Calu3 (cell line): ENCODE measurements at places on chromosomes 16 and 17. TPM values are rescaled to one million over a fixed set of nuclear protein-coding genes. Genes with fewer than 3 reads are reported as not detected.
A peak's percentile ranks its signal among the peaks of the same experiment; 100 is the strongest.

Gene SPNS2
- total RNA-seq = 63.4 and 104 TPM in 2 replicates

DNA sequence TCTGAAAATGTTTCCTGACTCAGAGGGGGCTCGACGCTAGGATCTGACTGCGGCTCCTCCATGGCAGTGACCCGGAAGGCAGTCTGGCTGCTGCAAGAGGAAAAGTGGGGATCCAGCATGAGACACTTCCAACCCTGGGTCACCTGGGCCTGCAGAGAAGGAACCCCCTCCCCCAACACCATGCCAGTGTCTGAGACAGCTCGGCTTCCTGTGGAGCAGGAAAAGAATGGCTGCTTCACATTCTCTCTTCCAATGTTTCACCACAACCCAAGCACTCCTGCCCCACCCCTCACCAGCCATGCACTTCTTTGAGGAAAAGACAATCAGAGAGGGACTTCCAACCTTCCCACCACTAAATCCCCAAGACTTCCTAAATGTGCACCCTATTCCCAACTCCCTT is 10.8 kb downstream of the TP53 start:
- H3K36me3 ChIP-seq = peaks cover 52% of the 10 kb centered on the region
- no peak overlapping the region for H3K27ac ChIP-seq
- H3K4me1 ChIP-seq = no peaks in the 10 kb centered on the region
- no peak overlapping the region for H3K4me3 ChIP-seq
- DNase-seq = no peak

DNA sequence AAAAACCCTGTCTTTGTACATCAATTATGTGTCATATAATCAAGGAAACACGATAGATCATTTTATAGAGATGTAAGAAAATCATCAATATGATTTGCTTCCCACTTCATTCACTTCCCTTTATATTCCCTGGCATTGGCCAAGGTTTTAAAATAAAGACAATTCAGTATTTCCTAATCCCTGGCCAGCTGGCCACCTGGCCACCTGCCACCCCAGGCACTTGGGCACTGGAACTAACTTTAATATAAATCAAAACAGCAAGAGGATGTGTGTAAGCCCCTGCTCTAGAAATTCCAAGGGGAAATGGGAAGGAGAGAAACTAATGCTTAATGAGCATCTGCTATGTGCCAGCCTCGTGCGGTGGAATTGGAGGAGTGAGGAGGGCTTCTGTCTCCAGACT is 58.6 kb upstream of the TOB1 start:
- no peak overlapping the region for H3K4me3 ChIP-seq
- no peak overlapping the region for H3K27ac ChIP-seq
- peaks cover 31% of the 10 kb centered on the region for H3K4me1 ChIP-seq

GRCh38 chr16:85782451-85782850 is 16.9 kb downstream of the EMC8 start:
- H3K27me3 ChIP-seq = no peaks in the 10 kb centered on the region
- H3K27ac ChIP-seq = no peak overlapping the region
- H3K4me3 ChIP-seq = no peak overlapping the region
- peaks cover 7% of the 10 kb centered on the region for H3K4me1 ChIP-seq
- no peak for DNase-seq
- H3K36me3 ChIP-seq = peaks cover 29% of the 10 kb centered on the region

Gene CARD14
- total RNA-seq = 5.9 and 7.4 TPM in 2 replicates

DNA sequence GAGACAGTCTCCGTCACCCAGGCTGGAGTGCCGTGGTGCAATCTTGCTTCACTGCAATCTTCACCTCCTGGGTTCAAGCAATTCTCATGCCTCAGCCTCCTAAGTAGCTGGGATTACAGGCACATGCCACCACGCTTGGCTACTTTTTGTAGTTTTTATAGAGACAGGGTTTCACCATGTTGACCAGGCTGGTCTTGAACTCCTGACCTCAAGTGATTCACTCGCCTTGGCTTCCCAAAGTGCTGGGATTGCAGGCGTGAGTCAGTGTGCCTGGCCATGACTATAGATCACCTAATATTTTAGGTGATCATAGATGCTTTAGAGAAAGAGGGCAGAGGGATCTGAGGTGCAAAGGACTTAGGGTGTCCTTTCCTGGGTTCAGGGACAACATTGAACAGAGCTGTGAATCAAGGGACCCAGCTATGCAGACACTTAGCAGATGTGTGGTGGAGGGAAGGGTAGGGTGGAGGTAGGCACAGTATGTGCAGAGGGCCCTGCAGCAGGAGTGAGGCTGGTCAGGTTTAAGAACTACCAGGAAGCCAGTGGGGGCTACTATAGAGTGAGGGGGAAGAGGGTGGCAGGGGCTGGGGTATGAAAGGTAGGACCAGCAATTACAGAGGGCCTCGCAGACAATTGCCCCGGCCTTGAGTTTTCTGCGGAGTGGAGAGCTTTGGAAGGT is 116.5 kb downstream of the CMIP start:
- peaks cover 12% of the 10 kb centered on the region for H3K36me3 ChIP-seq
- no peak overlapping the region for H3K27ac ChIP-seq
- H3K4me1 ChIP-seq = peaks cover 57% of the 10 kb centered on the region
- H3K27me3 ChIP-seq = no peaks in the 10 kb centered on the region

DNA sequence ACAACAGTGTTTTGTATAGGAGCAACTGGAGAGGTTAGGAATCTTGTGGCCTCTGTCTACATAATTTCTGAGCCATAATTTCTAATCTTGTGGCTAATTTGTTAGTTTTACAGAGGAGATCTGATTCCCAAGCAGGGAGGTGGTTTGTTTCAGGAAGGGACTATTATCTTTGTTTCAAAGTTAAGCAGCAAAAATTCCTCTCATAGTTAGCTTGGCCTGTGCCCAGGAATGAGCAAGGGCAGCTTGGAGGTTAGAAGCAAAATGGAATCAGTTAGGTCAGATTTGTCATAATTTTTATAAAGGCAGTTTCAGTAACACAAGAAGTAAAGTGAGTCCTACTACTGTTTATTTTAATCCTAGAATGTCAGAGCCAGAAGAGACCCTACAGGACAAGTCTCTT is 2.0 kb upstream of the RDM1 start:
- no peak overlapping the region for H3K4me3 ChIP-seq
- peaks cover 10% of the 10 kb centered on the region for H3K36me3 ChIP-seq
- no peak for DNase-seq
- H3K4me1 ChIP-seq = no peaks in the 10 kb centered on the region
- no peak overlapping the region for H3K27ac ChIP-seq

Gene CD300LB
- not detected in 2 replicates for total RNA-seq

DNA sequence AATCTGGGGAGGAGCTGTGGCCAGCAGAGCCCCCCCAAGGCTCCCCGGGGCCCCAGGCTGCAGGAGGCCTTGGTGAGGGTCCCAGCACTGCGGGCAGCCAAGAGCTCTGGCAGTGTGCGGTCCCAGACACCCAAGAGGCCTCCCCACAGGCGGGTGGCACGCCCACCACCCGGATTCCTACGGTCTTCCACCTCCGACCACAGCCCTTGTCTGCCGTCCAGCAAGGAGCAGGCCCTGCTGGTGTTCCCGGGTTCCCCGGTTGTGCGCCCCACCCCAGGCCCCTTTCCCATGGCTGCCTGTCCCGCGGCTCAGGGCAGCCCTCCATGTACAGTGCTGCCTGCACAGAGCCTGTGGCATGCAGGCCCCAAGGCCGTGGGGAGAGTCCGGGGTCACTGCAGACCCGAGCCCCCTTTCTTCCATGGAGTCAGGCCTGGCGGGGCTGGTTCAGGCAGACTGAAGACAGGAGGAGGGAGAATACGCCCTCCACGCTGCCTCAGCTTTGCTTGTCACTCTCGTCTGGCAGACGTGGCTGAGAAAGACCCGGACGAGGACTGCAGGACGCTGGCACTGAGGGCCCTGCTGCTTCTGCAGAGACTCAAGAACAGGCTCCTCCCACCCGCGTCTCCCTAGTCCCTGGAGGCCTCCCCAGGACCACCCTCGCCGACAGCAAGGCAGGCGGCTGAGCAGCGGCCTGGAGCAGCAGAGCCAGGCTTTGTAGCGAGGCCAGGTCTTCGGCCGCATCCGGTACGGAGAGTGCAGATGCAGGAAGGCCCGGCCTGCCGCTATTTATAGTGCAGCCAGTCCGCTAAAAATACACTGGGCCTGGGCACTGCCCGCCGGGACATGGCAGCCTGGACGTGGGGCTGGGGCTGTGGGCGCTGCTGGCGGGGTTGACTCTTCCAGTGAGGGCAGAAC is 16.4 kb downstream of the TELO2 start:
- H3K4me1 ChIP-seq = no peaks in the 10 kb centered on the region
- no peak for DNase-seq
- H3K27me3 ChIP-seq = no peaks in the 10 kb centered on the region
- no peak overlapping the region for H3K4me3 ChIP-seq
- H3K36me3 ChIP-seq = peaks cover 62% of the 10 kb centered on the region
- H3K27ac ChIP-seq = no peak overlapping the region

DNA sequence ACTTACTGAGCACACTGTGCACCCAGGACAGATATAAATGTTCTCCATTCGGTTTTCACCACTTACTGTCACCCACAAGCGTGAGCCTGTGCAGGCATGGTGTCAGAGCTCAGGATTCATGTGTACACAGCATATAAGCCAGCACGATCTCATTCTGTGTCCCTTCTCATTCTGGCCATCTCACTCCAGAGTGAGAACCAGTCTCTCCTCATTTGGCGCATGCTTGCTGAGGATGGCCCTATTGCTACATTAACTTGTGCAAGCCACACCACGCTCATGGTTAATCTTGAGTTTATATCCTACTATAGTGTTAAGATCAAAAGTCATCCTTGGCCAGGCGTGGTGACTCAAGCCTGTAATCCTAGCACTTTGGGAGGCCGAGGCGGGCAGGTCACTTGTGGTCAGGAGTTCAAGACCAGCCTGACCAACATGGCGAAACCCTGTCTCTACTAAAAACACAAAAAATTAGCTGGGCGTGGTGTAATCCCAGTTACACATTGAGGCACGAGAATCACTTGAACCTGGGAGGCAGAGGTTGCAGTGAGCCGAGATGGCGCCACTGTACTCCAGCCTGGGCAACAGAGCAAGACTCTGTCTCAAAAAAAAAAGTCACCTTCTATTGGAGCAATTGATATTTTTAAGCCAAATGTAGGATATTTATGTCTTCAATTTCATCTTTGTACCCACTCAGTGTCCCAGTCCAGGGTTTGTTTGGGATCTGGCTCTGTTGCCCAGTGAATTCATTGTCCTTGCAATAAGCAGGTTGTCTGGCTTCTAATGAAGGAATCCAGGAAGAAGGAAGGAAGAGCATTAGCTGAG is 20.9 kb downstream of the SOCS1 start:
- H3K36me3 ChIP-seq = no peaks in the 10 kb centered on the region
- H3K27ac ChIP-seq = no peak overlapping the region
- no peak for DNase-seq
- peaks cover 20% of the 10 kb centered on the region for H3K4me1 ChIP-seq

- H3K36me3 ChIP-seq = peaks cover 17% of the 10 kb centered on the region
- H3K4me1 ChIP-seq = no peaks in the 10 kb centered on the region
- no peaks in the 10 kb centered on the region for H3K27me3 ChIP-seq
- no peak overlapping the region for H3K27ac ChIP-seq
- DNase-seq = peak; percentile 63
Measured at GRCh38 chr17:3012926-3013581, 50.4 kb downstream of the OR1D5 start.

Gene C17orf50
- total RNA-seq = not detected in 2 replicates

DNA sequence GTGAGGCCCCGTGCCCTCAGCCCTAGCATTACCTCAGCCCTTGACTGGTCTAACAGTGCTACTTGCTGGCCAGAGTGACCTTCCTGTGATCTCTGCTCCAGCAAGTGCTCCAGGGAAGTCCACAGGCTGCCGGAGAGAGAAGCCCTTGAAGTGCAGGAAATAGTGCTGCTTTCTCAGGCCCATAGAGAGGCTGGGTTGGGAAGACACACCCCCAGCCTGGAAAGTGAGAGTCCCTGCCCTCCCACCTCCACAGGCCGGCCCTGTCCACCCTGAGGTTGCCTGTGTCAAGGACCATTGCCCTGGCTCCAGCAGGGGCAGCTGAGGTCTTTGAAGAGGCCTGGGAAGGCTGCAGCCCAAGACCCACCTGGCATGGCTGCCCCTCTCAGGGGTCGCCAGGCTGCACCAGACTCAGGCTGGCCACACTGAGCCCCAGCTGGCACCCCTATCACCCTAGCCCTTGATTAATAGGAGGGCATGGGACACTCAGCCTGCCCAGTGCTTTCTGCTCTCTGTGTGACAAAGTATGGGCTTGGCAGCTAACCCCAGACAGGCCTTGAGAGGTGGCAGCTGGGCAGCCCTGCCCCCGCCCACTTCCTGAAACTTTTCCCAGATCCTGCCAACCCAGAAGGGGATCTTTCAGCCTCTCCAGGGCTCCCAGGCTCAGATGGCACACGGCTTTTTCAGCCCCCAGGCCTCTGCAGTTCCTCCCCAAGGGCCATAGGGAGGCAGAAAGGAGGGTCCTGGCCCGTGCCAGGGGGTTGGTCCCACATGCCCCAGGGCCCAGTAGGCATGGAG is 21.7 kb downstream of the ATP6V0D1 start:
- H3K27me3 ChIP-seq = no peaks in the 10 kb centered on the region
- H3K4me3 ChIP-seq = no peak overlapping the region
- no peak overlapping the region for H3K27ac ChIP-seq
- no peak for DNase-seq
- peaks cover 8% of the 10 kb centered on the region for H3K36me3 ChIP-seq

Gene SULT1A4
- 4.2 and 6.9 TPM in 2 replicates for total RNA-seq

DNA sequence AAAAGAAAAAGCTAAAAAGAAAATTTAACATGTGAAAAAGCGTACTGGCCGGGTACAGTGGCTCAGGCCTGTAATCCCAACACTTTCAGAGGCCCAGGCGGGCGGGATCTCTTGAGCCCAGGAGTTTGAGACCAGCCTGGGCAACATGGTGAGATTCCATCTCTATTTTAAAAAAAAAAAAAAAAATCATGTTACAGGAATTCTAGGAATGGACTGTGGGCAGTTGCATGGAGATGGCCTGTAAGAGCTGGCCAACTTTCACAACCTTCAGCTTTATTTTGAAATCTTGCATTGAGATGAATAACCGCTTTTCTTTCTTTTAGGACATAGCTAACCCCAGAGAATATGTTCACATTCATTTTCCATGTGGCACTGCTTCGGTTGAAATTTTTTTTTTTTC is 8.2 kb upstream of the CIAO3 start:
- H3K27me3 ChIP-seq = peaks cover 50% of the 10 kb centered on the region
- peaks cover 12% of the 10 kb centered on the region for H3K4me1 ChIP-seq
- no peak for DNase-seq
- H3K4me3 ChIP-seq = no peak overlapping the region
- no peak overlapping the region for H3K27ac ChIP-seq

DNA sequence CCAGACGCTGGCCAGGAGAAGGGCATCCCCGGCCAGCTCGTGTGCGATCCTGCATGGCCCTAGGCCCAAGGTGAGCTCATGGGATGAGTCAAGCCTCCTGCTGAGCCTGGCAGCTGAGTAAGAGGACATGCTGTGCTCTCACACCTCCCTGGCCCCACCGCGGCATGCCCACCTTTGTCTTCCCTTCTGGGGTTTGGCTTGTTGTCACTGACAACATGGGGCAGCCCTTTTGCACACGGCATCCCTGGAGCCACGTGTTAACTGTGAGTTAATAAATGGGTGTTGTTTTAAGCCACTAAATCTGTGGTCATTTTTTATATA is 8.9 kb upstream of the TNS4 start:
- no peak overlapping the region for H3K27ac ChIP-seq
- DNase-seq = peak; percentile 88
- peaks cover 41% of the 10 kb centered on the region for H3K4me1 ChIP-seq
- no peak overlapping the region for H3K4me3 ChIP-seq
